Osteoblast (primary cell): ENCODE measurements at places on chromosomes 5 and 9.

DNA sequence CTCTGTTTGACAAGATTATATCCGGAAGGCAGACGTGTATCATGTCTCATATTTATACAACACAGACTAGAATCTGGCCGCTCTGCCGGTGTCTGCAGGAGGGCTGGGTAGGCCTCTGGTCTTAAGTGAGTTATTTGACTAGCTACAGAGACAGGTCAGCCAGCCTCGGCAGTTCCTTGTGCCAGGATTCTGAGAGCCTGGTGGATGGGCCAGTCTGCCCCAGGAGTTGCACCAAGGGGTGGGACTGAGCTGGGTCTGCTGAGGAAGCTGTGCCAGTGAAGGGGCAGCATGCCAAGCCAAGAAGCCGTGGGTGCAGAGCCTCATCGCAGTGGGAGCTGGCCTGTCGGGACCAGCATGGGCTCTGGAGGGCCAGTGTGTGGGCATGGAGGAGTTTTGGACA is 7.1 kb downstream of the SNX18 start:
- DNase-seq, result no peak

DNA sequence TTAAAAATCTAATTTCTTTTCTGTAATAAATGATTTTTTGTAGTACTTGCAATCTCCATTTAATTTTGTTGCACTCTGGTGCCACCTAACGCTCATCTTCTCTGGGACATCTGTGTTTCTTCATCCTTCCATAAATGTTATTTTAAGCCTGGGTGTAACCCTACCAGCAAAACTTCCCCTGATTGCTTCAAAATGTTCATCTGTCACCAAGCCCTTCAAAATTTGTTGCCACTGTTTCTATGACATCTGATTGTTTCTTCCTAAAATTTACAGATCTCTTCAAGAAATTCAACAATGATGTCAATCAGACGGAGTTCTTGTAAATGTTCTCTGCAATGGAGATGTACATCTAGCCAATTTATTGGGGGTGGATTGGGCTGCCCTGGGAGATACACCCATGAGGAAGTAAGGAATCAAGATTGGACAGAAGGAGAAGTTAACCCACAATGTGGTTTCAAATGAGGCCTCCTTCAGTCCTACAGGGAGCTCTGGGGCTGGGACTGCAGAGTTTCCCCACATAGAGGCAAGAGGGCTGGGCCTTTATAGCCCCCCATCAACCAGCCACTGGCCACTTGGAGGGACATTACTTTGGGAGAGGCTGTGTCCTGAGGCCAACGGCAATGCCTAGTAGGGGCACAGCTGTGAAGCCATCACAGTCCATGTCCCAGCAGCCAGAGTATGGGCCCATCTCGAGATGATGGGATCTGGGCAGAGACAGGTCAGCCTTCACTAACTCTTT is 23.3 kb downstream of the MCTP1 start:
- peak; percentile 69 for DNase-seq

DNA sequence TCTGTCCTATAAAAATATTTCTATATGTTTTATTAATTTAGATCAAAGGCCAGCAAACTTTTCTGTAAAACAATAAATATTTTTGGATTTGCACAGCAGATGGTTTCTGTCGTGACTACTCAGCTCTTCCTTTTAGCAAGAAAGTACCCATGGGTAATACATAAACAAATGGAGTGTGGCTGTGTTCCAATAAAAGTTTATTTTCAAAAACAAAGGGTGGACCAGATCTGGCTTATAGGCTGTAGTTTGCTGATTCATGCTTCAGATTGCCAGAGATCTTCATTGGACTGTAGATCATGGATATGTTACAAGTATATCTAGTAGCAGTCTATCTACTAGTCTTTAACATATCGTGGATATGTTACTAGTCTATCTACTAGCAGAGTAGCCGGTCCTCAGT is 590.5 kb downstream of the CSNK1G3 start:
- DNase-seq, result peak; percentile 1

GRCh38 chr5:9545992-9546851 is at the start of gene SEMA5A:
Gene SEMA5A (minus strand): TSS chr5:9546075. CDS start chr5:9379946, 166,129 bp downstream.
- peak; percentile 92 for DNase-seq

- DNase-seq, result no peak
Observed at GRCh38 chr5:77374686-77375085, 117.4 kb downstream of the WDR41 start.

- DNase-seq, result no peak
Observed at GRCh38 chr5:15596936-15597335, 97.0 kb downstream of the FBXL7 start.

DNA sequence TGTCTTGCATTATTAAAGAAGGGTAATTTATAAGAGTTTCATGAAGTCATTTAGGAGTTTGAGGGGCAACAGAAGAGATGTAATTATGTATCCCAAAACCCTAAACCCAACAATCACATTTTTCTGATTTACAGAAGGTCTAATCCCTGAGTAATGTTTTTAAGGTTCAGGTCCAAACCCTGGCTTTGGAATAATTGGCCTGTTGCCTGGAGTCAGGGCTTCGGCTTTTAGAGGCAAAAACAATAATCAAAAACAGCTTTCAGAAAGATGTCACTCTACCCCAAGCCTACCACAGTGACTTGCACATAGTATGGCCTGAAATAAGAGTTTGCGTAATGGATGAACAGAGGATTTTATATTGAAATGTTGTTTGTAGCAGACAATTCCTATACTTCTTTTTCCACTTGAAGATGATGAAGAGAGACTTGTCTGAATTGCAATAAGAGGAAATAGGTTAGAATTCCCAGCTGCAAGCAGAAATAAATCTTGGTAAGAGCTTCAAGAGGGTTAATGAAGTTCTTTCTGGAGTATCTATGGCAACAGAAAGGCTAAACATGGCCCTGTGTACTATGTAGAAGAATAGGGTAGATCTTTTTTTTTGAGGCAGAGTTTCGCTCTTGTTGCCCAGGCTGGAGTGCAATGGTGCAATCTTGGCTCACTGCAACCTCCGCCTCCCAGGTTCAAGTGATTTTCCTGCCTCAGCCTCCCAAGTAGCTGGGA is 152.0 kb downstream of the GPBP1 start:
- DNase-seq, result no peak
